Astrocyte of the cerebellum (primary cell): ENCODE measurements at places on chromosomes 12 and 14.

DNA sequence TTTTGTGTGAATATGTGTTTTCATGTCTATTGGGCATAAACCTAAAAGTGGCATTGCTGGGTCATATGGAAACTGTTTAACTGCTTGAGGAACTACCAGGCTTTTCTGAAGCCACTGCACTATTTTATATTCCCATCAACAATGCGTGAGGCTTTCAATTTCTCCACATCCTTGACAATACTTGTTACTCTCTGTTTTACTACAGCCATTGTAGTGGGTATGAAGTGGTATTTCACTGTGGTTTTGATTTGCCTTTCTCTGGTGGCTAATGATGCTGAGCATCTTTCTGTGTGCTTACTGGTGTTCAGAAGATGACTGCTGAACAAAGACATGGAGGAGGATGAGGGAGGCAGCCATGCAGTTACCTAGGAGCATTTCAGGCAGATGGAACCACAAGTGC lies 13.2 kb upstream of the TDG start:
- DNase-seq, result no peak

GRCh38 chr14:101723061-101723595 lies 38.4 kb upstream of the PPP2R5C start:
- DNase-seq, result no peak

- DNase-seq, result no peak
Measured at GRCh38 chr12:63419154-63419553, 249.1 kb downstream of the DPY19L2 start.

- DNase-seq, result peak; percentile 28
Measured at GRCh38 chr12:105912882-105913678, 225.7 kb downstream of the NUAK1 start.

- peak; percentile 50 for DNase-seq
Measured at GRCh38 chr12:10331642-10332239, 24.1 kb downstream of the KLRD1 start.

DNA sequence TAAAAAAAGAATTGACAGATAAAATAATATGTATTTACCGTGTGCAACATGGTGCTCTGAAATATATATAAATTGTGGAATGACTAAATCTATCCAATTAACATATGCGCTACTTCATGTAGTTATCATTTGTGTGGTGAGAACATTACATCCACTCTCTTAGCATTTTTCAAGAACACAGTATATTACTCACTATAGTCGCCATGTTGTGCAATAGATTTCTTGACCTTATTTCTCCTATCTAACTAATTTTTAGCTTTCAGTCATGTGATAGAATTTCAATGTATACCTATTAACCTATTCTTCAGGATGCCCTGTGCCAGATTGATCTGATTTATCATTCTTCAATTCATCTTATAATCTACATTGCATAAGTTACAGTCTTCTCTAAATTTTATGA lies 178.6 kb downstream of the BCAT1 start:
- DNase-seq, result no peak

- DNase-seq, result no peak
Measured at GRCh38 chr14:93587330-93587729, 156.6 kb downstream of the UNC79 start.

DNA sequence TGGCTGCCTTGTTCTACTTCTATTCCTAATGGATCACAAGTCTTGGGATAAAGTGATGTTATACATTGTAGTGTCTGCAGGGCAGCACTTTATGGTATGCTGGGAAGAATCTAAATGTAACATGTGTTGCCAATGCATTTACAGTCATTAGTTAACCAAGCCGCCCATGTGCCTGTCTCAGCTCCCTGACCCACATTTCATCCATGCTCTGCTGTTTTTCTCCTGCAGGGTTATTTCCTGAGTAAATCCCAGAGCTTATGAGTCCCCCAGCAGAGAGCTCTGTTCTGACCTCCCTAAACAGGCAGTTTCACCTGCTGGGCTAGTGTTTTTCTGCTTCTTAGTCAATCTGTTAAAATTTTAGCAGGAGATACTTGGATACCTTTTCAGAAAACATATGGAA lies 4.4 kb upstream of the TMTC2 start:
- no peak for DNase-seq

DNA sequence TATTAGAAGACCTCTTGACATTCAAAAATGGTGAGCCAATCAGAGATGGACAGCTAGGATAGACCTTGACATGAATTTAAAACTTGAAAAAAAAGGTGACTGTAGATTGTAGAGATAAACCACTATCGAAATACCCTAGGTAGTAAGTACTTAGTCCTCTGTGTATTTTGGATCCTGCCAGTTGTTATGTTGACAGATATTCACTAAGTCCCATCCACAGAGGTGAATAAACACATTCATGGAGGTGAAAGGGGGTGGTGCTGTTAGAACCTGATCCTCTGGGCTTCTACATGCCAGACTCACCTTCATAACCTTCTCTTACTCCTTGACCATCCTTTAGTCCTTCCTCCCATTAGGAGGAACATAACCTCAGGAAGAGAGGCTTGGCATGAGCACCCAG lies 72.3 kb downstream of the OTX2 start:
- DNase-seq, result no peak
